ENCODE measurements at places on chromosomes 11 and 22.

DNA sequence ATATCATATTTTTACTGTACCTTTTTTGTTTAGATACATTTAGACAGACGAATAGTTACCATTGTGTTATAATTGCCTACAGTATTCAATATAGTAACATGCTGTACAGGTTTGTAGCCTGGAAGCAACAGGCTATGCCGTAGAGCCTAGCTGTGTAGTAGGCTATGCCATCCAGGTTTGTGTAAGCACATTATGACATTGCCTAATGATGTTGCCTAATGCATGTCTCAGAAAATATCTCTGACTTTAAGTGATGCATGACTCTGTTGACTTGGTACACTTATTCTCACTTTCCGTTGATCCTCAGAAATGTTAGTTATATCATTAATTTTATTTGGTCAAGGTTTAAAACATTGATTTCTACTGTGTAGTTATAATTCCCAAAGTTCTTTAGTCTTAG lies 39.9 kb downstream of the OR2AT4 start:
- DNase-seq, result no peak

- no peak for DNase-seq
Measured at GRCh38 chr22:20937031-20937793, 20.0 kb downstream of the CRKL start.

DNA sequence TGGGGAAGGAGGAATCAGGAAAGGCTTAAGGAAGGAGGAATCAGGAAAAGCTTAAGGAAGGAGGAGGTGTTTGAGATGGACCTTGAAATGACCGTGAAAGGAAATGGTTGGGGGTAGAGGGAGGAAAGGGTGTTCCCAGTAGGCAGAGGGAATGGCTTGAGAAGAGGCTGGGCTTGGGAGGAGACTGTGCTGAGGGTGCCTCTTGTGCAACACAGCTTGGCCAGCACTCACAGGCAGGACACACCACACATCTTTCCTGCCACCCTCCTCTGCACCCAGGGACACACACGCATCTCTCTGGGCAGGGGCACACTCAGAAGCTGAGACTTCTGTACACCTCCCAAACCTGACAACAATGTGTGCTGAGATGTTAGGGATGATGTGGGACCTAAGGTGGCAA lies 151.4 kb downstream of the FBXO7 start:
- no peak for DNase-seq

- no peak for DNase-seq
Measured at GRCh38 chr11:69748637-69749036, 26.5 kb downstream of the FGF4 start.

- no peak for DNase-seq
Measured at GRCh38 chr11:46490666-46491065, 99.1 kb upstream of the CHRM4 start.

GRCh38 chr22:29503811-29504372 lies 23.9 kb downstream of the NEFH start:
- DNase-seq, result peak; percentile 91

- DNase-seq, result no peak
Measured at GRCh38 chr11:100269516-100269915, 417.6 kb upstream of the ARHGAP42 start.

GRCh38 chr11:62687508-62688396 lies 1.6 kb downstream of the LRRN4CL start:
- no peak for DNase-seq

- no peak for DNase-seq
Measured at GRCh38 chr11:17952487-17952886, 60.4 kb downstream of the SERGEF start.

- no peak for DNase-seq
Measured at GRCh38 chr11:6979365-6979764, 40.8 kb downstream of the ZNF214 start.

DNA sequence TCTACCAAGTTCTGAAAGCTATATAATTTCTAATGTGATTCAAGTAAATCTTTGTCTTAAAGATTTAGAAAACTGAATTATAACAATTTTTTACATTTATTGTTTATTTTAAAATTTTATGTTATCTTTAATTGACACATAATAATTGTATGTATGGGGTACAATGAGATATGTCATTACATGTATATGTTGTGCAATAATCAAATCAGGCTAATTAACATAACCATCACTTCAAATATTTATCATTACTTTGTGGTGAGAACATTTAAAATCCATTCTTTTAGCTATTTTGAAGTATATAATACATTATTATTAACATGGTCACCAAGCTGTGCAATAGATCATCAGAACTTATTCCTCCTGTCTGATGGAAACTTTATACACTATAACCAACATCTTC lies 181.1 kb downstream of the DDX10 start:
- DNase-seq, result no peak

DNA sequence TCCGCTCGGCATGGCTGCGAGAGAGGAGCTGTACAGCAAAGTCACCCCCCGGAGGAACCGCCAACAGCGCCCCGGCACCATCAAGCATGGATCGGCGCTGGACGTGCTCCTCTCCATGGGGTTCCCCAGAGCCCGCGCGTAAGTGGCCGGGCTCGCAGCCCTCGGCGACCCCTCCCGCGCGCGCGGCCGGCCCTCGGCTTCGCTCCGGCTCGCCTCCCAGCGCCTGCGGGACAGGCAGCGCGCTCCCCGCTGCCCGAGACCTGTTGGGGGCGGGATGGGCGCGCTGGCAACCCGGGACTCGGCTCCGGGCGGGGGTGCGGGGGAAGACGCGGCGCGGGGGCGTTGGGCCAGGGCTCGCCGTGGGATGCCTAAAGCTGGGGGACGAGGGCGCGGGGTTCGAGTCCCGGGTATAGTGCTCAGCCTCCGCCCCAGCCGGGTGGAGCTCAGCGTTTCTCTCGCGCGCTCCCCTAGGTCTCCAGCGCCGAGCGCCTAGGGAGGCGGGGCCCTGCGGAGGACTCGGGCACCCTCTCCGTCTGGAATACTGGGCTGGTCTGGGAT lies 630 bp downstream of the UBASH3B start:
- DNase-seq, result peak; percentile 66

GRCh38 chr22:19605508-19606331 lies 81.5 kb upstream of the CLDN5 start:
- no peak for DNase-seq

DNA sequence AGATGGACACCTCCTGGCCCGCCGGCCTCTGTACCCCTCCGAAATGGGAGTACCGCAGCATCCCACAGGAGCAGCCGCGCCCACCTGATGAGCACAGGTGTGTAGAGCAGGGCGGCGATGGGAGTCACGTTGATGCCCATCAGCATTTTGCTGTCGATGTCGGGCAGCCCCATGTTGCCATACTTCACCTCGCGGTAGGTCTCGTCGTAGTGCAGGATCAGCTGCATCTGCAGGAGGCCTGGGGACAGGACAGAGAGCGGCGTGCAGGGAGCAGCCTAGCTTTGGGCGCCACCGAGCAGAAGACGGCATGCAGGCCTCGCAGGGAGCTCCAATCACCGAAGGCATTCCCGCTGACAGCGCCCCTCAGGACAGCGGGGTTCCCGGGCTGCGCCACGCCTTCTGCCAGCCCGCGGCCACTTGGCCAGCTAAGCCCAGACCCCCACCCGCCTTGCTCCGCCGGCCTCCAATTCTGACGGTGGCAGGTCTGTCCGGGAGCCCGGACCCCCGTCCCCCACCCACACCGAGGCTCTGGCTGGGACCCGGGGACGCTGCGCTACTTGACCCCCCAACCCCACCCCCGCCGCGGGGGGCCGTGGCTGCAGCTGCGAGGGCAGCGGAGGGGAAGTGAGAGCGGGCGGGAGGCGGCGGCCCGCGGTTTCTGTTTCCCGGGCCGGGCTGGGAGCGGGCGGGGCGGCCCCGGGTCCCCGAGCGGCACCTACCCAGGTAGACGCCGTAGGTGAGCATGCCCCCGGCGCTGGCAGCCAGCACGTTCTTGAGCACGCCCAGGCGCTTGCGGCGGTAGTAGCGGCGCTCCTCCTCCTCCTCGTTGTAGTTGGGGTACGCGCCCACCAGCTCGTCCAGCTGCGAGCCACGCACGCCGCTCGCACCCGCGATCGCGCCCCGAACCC lies 705 bp downstream of the UNC93B1 start:
- DNase-seq, result peak; percentile 21

DNA sequence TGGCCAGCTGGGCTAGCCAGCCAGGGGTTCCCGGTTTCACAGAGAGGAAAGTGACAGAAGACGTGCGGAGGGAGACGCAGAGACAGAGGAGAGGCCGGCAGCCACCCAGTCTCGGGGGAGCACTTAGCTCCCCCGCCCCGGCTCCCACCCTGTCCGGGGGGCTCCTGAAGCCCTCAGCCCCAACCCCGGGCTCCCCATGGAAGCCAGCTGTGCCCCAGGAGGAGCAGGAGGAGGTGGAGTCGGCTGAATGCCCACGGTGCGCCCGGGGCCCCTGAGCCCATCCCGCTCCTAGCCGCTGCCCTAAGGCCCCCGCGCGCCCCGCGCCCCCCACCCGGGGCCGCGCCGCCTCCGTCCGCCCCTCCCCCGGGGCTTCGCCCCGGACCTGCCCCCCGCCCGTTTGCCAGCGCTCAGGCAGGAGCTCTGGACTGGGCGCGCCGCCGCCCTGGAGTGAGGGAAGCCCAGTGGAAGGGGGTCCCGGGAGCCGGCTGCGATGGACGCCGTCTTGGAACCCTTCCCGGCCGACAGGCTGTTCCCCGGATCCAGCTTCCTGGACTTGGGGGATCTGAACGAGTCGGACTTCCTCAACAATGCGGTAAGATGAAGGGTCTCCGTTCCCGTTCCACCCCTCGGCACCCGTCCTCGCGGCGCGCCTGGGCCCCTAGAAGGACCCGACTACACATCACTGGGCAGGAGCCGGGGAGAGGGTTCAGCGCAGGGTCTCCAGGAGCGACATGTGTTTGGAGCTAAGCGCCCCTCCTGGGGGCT lies at the start of gene CREB3L1:
CREB3L1 (plus strand) TSS at position 41 of the 765 bp plus-strand sequence; CDS start at position 491, 450 bp downstream.
- peak; percentile 31 for DNase-seq

DNA sequence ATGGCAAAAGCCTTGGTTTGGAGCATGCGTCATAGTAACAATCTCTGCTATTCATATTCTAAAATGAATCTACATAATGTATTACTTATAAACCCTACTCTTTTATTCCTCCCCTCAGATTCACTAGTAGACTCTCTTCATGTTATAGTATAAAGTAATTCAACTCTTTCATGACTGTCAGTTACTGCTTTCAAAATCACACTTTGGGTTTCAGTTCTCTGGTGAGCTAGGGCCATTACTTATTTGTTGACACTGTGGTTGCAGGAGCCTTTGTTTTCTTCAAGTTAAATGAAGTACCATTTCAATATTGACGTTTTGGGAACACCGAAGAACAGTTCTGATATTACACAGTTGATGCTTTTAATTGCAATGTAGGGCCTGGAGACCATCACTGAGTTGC lies 378.4 kb downstream of the DDX10 start:
- no peak for DNase-seq

DNA sequence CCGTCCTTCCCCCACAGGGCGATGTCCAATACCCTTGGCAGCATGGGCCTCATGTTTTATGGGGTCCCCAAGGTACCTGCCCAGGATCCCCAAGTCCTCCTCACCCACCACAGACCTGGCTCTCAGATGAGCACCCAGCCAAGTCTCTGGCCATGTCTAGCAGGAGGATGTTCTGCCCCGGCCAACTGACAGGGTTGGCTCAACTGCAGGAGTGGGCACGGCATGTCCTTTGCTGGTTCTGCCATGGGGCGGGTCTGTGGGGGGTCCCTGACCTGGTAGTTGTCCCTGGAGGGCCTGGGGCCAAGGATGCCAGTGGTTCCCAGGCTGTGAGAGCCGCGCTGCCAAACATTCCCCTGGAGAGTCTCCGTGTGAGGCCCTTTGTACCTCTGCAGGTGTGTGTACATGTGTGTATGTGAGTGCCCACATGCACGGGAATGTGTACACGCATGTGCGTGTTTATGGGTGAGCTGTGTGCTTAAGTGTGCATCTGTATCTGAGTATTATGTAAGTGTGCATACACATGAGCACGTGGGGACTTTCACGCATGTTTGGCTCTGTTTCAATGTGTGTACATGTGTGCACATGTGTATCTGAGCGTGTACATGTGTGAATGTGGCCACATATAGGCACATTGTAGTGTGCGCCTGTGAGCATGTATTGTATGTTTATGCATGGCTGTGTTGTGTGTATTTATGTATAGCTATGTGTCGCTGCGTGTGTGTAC lies 85.5 kb downstream of the KCNQ1 start:
- no peak for DNase-seq

DNA sequence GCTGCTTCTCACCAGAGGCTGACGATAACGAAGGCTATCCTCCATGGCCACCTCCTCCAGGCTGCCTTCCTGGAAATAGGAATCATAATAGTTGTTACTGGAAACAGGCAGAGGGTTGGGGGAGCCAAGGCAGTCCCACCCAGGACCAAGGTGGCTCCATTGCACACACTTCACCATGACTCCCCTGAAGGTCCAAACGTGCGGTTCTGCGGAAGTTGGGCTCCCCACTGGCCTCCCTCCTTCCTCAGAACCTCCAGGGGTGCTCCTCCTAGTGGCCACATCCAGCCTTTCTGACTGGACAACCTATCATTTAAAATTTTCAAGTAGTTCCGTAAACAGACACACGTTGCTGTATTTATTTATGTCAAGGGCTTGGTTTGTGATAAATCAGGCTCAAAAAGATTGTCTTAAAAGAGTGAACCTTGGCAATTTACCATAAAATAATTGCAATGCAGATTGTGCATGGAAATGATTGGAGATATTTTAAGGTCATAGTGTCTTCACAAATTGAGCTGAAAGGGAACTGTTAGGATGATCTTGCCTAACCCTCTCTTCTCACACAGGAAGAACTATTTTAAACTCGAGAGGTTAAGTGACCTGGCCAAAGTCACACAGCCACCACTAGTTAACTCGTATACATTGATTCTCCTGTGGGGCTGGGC lies 1.4 kb upstream of the TCN2 start:
- DNase-seq, result peak; percentile 18

- DNase-seq, result no peak
Measured at GRCh38 chr22:38177926-38178604, 3.6 kb downstream of the PLA2G6 start.

DNA sequence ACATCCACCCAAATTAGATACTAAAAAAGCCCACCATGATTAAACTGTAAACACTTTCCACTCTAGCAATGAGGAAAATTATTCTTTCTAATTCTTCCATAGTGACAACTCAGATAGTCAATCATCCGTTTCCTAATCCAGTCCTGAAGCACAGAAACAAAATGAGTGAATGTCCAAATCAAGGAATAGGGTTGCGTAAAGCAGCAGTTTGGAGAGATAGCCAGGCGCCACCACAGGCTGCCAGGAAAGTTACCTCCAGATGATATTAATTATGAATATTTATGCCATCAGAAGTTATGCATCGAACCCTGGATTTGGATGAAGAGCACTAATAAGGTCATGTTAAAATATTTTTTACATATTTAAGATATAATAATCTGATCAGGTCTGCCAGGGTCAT lies 63.2 kb downstream of the ETS1 start:
- no peak for DNase-seq

- DNase-seq, result no peak
Measured at GRCh38 chr11:120141113-120141767, 3.3 kb upstream of the TRIM29 start.
